ENCODE measurements at places on chromosomes 4 and X.

DNA sequence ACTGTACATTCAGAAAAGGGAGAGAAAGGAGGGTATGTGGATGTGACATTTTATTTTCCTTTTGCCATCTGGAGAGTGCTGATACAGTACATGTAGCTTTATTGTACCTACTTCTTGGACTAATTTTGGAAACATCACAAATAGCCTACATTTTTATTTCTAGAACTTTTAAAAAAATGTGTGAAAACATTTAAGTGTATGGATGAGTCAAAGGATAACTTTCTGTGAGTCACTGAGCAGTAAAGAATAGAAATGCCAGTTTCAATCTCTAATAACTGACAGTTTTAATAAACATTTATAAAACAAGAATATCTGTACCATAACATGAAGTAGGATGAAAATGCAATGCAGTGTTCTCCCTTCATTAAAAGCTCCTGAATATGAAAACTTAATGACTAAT lies 374.4 kb upstream of the NWD2 start:
- DNase-seq, result no peak

GRCh38 chr4:29304595-29304994 lies 1415.6 kb upstream of the PCDH7 start:
- DNase-seq, result no peak

DNA sequence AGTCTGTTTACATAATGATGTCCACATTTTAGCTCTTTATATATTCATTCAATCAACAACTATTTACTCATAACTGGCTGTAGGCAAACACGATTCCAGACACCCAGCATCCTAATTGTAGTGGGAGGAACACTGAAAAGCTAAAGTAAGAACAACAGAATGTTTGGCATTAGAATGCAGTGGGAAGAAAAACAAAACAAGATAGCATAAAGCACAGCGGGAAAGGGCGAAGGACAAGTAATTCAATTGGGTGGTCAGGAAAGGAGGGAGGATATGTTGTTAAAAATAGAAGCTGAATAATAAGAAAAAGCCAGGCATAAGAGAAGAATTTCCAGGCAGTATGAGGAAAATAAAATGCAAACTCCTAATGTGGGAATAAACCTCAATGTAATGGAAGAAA lies 189.5 kb upstream of the FAT4 start:
- no peak for DNase-seq

DNA sequence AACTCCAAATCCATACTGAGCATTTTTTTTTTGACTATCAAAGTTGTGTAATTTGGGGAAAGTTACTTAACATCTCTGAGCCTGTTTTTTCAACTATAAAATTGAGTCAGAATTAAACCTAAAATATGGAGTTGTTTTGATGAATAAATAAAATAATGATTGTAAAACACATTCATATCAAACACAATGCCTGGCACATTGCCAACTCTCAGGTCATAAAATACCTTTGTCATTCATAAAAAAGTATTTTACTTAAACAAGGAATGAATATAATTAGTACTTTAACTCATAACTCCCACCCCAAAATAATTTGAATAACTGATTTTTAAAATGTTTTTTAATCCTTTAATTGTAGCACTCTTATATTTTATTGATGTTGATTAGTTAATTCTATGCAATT lies 3.8 kb upstream of the GPR174 start:
- DNase-seq, result no peak

- peak; percentile 35 for DNase-seq
Observed at GRCh38 chrX:11791090-11791489, 33.1 kb downstream of the MSL3 start.

- no peak for DNase-seq
Observed at GRCh38 chr4:160983035-160983434, 1180.8 kb downstream of the FSTL5 start.

All from activated CD8-positive, alpha-beta T cell treated with anti-CD3 and anti-CD28 coated beads, Interleukin-2, amount 10 ng/mL, durations not matched to agents 7 days and 5 days (primary cell).